Stimulated activated effector memory CD8-positive, alpha-beta T cell treated with anti-CD3 and anti-CD28 coated beads, Interleukin-12 subunit alpha, Interleukin-12 subunit beta, amount 100 ng/mL, for 72 hours (primary cell): ENCODE measurements at places on chromosomes 2 and 18.

DNA sequence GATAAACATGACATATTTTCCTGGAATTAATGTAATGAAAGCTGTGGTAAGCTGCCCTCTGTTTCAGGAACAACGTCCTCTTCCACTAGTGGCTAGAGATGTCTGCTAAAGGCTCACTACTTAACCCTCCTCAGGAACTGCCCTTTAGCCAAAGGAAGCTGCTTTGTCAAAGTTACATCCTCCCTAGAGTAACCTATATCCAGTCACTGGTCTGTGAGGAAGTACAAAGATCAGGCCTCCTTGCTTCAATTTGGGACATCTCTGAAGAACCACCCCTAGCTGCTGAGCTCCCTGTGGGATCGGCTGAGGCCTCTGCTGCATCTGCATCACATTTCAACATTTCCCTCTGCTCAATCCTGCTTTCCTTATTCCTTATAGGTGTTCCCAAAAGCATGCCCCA, 107.8 kb downstream of the PRELID3A start:
- no peak for DNase-seq

- DNase-seq, result no peak
These were observed 22.3 kb downstream of the REEP1 start for GRCh38 chr2:86315084-86315483.

DNA sequence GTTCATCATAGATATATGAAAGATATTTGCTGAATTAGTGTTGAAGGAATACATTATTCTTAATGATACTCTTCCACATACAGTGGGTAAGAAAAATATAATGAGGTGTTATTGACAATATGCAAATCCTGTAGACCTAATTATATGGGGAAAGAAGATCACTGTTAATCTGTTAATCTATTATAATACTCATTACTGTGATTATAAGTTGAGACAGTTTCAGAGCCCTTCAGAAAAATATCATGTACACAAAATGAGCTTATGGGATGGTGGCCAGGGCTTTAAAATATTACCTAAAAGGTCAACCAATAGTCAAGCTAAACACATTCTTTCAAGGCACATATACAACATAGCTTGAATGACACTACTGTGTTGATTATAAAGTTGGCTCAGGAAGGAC, 163.5 kb downstream of the NOL4 start:
- DNase-seq, result no peak

GRCh38 chr2:156476850-156477206, 40.6 kb downstream of the GPD2 start:
- DNase-seq, result no peak

- DNase-seq, result no peak
These were observed 258.8 kb downstream of the GPD2 start for GRCh38 chr2:156695020-156695419.

- DNase-seq, result no peak
These were observed 127.4 kb upstream of the CTDP1 start for GRCh38 chr18:79552140-79552631.

DNA sequence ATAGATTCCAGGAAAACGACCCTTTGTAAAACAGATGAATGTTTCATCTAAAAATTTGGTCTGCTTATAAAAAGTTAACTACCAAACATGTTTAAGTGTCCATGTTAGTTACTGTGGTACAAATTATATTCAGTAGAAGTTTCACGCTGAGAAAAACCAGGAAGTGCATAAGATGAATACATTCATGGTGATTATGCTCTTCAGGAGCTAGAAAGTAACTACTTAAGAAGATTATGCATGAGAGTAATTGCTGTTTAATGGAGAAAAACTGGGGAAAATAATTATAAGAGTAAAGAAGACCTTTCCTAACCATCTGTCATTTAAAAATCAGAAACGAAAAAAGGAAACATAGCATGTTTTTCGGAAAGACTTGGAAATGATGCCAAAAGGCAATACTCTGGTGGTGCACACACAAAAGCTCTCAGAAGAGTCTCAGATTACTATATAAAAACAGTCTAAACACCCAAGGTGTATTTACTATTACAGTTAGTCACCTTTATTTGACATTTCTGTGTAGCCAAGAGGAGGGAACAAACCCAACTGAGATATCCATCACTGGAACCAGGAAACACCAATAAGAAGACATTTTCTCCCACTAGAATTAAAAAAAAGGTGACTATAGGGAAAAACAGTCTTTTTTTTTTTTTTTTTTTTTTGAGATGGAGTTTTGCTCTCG, 38.8 kb upstream of the METTL21A start:
- no peak for DNase-seq

GRCh38 chr2:233145726-233146125, 85.6 kb downstream of the INPP5D start:
- DNase-seq, result no peak

GRCh38 chr2:180925700-180926099, 54.7 kb upstream of the UBE2E3 start:
- DNase-seq, result no peak

DNA sequence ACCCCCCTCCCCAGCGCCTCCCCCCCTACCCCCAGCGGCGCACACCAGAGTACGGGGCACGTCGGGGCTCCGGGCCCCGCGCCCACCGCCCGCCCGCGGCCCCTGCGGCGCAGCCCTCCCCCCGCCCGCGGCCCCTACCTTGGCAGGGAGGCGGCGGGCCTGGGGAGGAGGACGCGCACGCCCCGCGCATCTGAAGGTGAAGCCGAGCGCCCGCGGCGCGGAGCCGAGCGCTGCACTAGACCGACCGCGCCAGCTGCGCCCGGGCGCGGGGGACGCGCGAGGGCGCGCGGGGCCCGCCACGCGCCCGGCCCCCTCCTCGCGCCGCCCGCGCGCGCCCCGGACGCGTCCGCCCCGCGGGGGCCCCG, at the start of gene ZNF516:
Gene ZNF516, minus strand, starts transcription at position 237 of the 365 bp plus-strand sequence. CDS start 52,188 bp downstream, outside the sequence.
- no peak for DNase-seq

- no peak for DNase-seq
These were observed 55.5 kb upstream of the RNF152 start for GRCh38 chr18:61948281-61948741.

DNA sequence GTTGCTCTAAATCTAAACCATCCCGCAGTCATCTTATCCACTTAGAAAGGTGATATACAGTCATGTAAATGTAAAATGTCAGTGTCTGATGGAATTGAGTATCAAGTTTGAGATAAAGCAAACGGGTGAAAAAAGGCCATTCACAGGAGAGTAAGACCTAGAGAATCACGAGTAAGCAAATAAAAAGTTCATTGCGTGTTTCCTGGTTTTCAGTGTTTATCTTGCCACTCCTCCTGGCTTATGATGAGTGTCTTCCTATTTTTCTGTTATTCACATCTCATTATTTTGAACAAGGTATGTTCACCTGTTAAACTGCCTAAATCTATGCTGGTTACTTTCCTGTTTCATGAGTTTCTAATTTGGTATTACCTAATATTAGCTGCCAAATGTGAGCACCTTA, 68.8 kb downstream of the ITGA4 start:
- no peak for DNase-seq

- DNase-seq, result no peak
These were observed 74.3 kb downstream of the IRS1 start for GRCh38 chr2:226725126-226725860.

DNA sequence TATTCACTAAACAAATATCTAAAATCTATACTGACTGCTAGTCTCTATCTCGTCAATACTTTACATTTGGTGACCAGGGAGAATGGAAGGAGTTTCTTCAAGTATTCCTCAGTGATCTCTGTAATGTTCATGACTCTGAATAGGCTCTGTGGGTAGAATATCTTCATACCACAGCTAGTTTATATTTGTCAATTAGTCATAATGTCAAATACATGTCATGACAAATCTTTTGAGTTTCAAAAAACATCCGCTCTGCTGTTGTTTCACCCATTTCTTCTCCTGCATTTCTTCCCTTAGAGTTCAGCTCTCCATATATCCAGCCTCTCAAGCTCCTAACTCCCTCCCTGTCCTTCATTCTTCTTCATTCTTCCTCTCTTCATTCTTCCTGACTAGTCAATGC, 206.5 kb upstream of the FANCL start:
- DNase-seq, result no peak

DNA sequence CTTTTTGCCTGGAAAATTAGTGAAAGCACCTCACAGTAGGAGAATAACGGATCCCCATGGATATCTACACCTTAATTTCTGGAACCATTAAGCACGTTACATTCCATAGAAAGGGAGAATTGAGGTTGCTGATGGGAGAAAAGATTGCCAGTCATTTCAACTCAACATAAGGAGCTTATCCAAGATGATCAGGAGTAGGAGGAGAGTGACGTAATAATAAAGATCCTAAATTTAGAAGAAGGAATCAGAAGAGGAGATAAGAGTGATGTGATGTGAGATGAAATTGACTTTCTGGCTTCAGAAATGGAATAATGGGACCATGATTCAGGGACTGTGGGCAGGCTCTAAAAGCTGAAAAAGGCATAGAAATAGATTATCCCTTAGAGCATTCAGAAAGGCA, 1017.8 kb upstream of the CHAC2 start:
- no peak for DNase-seq

GRCh38 chr18:60339018-60339417, 33.6 kb downstream of the MC4R start:
- no peak for DNase-seq

DNA sequence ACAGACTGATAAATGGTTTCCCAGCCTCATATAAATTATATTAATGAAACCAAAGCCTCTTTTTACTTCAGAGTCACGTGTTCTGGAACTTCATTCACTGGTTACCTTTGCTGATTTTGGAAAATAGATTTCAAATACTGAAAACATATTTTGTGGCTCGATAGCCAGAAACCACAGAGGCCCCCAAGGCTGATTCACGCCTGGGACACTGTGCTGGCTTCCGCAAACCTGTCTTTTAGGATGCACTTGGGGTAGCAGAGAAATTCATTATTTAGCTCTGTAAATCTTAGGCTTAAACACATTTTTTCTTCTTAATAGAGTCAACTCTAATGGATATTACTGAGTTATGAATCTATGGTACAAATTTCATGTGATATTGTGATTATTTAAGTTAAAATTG, 90.7 kb upstream of the TMEM18 start:
- DNase-seq, result no peak

- no peak for DNase-seq
These were observed 1468.2 kb upstream of the ACVR2A start for GRCh38 chr2:146376511-146377064.

DNA sequence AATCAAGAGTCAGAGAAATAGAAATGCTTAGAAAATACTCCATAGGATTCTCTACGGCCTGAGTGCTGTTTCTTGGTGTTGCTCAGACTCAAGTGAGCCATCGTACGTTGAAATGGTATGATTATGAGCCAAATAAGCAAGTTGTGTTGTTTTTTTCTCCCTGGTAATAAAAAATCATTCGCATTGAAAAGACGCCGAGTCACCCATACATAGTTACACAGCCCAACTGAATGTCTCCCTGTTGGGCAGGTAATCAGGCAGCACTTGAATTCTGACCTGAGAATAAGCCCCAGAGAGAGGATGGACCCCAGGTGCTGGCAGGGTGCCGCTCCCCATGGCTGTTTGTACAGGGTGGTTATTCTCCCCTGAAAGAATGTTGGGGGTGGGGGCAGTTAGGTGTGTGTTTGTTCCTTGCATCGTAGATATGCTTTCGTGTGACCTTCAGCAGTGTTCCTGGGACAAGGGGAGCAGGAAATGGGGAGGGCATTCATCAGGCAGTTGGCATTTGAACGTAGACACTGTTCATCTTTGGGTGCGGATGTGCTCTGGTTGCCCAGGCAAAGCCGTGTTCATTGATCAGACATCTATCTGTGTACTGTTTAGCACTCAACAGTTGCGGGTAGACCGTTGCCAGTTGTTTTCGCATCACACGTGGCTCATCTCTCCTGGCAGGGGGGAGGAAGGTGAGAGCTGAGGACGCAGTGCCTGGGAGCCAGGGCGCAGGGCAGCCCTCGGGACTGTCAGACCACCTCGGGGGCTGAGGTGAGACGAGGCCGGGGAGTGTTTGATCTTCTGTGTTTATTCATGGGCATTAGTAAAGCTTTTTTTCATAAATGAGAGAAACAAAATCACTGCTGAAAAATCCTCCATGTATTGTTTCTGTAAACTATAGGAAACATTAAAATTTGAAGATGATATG, 27.3 kb downstream of the MTCL1 start:
- no peak for DNase-seq

- DNase-seq, result no peak
These were observed 50.1 kb downstream of the SPRED2 start for GRCh38 chr2:65382323-65382722.

- DNase-seq, result no peak
These were observed 47.5 kb downstream of the INHBB start for GRCh38 chr2:120393456-120393855.

GRCh38 chr2:176120364-176121189, 1.9 kb upstream of the HOXD9 start:
- no peak for DNase-seq

- no peak for DNase-seq
These were observed 36.3 kb downstream of the CELF4 start for GRCh38 chr18:37529296-37529695.

- DNase-seq, result no peak
These were observed 103.6 kb downstream of the DOCK10 start for GRCh38 chr2:224938651-224939182.

DNA sequence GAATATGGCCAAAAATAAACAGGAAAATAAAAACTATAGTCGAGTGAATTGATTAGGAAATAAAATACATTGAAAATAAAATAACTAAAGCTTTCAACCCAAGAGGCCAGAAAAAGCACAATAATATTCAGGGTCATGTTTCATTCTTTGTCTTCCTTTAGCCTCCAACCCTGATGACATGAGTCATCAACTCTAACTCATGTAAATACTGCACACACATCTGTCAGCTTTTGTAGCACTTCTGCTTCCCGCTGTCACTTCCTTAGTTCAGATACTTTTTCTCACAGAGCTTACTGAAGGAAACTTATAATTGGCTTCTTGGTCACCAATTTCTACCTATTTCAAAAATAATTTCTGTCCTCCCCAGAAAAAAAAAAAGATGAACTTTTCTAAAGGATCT, 112.8 kb downstream of the UPP2 start:
- no peak for DNase-seq

GRCh38 chr2:99697811-99698568, 208.2 kb upstream of the REV1 start:
- DNase-seq, result no peak

- no peak for DNase-seq
These were observed 293.7 kb downstream of the DYSF start for GRCh38 chr2:71746946-71747501.

- DNase-seq, result no peak
These were observed 112.5 kb downstream of the MREG start for GRCh38 chr2:215900843-215901242.
